ENCODE measurements at places on chromosomes 4 and X. TPM values are rescaled to one million over a fixed set of nuclear protein-coding genes. Genes with fewer than 3 reads are reported as not detected.

Gene HELT
- not detected for total RNA-seq

Gene JCHAIN
- total RNA-seq: not detected

Gene AMBN
- total RNA-seq: not detected

Gene RPS6KA6
- total RNA-seq: 8.5 TPM

Gene CLCN4
- total RNA-seq: 1.4 TPM

Gene CXorf65
- not detected for total RNA-seq

Gene HSD17B13
- not detected for total RNA-seq

Gene NPY2R
- total RNA-seq: not detected

Gene SPIN4
- 1.5 TPM for total RNA-seq

Gene DCAF12L2
- not detected for total RNA-seq

Gene DCAF4L1
- 0.36 TPM for total RNA-seq

Gene UGT2B10
- not detected for total RNA-seq

Gene ARAP2
- 66.0 TPM for total RNA-seq

Gene GIMD1
- not detected for total RNA-seq

Gene ESX1
- total RNA-seq: not detected

Gene CCKAR
- total RNA-seq: not detected

Gene ZAR1
- total RNA-seq: not detected

Gene FABP2
- total RNA-seq: not detected

Gene SPANXN3
- not detected for total RNA-seq

Gene RPL34
- total RNA-seq: 545 TPM

Gene ZNF595
- 4.8 TPM for total RNA-seq

Gene MUC7
- total RNA-seq: not detected

Gene MORC4
- 45.1 TPM for total RNA-seq

Gene CWH43
- total RNA-seq: 10.0 TPM

Gene MTCP1
- total RNA-seq: 12.2 TPM

Gene TMPRSS11A
- 0.50 TPM for total RNA-seq

Gene DEFB131A
- total RNA-seq: not detected

Gene SSX5
- total RNA-seq: not detected

Gene NAT8L
- total RNA-seq: 0.36 TPM

Gene ANKRD37
- 5.5 TPM for total RNA-seq

Gene ZNF280C
- total RNA-seq: 1.0 TPM

Gene PRRG1
- 5.1 TPM for total RNA-seq

Gene AMER1
- 4.8 TPM for total RNA-seq

Gene FHL1
- total RNA-seq: 9.9 TPM

Gene SLC34A2
- under 0.01 TPM for total RNA-seq

Gene MYOZ2
- total RNA-seq: not detected

Measured in nasal cavity respiratory epithelium epithelial cell of viscerocranial mucosa (primary cell).